ENCODE measurements at places on chromosomes 16 and 17.

GRCh38 chr17:72460711-72461110, 339.9 kb downstream of the SOX9 start:
- no peak for DNase-seq

DNA sequence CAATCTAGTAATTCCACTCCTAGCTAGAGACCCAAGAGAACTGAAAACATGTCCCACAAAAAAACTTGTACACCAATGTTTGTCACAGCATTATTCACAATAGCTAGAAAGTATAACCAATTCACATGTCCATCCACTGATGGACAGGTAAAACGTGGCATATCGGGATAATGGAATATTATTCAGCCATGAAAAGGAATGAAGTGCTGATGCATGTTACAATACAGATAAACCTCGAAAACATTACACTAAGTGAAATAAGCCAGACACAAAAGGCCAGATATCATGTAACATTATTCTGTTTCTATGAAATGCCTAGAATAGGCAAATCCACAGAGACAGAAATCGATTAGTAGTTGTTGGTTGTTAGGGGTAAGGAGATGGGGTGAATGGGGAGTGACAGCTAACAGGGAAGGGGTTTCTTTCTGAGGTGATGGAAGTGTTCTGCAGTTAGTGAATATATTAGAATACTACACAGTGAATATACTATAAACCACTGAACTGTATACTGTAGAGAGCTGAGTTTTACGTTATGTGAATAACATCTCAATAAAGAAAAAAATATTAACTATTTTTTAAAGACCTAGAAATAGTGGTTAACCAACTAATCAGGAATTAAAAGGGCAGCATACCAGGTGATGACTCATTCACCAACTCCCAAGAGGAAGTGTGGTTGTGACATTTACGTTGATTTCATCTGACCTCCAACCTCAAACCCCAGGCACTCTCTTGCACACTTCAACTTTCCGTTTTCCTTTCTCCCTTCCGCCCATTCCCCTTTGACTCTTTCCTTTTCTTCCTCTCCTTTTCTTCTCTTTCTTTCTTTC, 48.6 kb downstream of the GAS7 start:
- peak; percentile 57 for DNase-seq

DNA sequence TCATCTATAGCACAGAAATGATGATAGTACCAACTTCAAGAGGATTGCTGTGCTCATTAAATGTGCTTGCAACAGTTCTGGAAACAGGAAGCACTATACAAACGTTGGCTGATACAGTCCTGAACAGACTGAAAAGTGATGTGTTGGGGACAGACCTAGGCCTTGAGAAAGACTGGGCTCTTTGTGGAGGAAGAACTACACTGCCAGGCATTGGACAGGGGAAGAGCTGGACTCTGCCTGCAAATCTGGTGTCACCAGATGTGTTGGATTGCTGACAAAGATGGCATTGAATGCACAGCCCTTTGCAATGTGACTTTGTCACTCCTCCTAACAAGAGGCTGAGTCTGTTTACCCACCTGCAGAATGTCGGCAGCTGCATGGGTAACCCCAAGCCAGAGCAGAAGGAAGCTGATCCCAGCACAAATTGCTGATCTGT, 12.4 kb upstream of the ST6GALNAC2 start:
- DNase-seq = no peak

DNA sequence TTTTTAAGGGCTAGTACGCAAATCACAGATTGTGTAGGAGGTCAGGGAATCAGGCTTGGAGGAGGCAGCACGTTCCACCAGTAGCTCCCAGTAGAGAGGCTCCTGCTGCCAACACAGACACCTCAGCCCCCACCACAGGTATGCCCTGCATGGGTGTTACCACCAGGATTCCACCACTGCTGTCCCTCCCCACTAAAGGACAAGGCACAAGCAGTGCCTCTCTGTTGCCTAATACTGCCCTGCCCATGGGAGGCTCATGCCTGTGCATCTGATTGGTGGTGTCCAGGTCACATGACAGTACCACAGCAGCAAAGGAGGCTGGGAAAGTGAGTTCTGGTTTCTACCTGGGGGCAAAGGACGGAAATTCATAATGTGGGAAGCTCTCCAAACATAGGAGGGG, 33.6 kb upstream of the CACNG4 start:
- DNase-seq = peak; percentile 13

- DNase-seq = no peak
Observed at GRCh38 chr17:50666316-50666715, 31.6 kb downstream of the ABCC3 start.

DNA sequence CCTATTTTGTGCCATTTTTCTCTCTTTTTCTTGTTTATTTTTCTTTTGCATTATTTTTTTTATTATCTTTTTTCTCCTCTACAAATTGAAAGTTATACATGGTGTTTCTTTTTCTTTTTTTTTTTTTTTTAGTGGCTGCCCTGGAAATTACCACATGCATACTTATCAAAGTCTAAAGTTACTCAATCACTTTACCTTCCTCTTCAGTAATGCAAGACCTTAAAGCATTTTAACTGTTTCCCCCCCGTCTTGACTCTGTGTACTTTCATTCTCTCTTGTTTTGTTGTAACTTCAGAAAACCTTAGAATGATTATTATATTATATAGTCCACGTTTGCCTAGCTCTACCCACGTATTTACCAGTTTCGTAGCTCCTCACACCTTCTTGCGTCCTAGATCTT, 33.3 kb upstream of the SMPD3 start:
- no peak for DNase-seq

DNA sequence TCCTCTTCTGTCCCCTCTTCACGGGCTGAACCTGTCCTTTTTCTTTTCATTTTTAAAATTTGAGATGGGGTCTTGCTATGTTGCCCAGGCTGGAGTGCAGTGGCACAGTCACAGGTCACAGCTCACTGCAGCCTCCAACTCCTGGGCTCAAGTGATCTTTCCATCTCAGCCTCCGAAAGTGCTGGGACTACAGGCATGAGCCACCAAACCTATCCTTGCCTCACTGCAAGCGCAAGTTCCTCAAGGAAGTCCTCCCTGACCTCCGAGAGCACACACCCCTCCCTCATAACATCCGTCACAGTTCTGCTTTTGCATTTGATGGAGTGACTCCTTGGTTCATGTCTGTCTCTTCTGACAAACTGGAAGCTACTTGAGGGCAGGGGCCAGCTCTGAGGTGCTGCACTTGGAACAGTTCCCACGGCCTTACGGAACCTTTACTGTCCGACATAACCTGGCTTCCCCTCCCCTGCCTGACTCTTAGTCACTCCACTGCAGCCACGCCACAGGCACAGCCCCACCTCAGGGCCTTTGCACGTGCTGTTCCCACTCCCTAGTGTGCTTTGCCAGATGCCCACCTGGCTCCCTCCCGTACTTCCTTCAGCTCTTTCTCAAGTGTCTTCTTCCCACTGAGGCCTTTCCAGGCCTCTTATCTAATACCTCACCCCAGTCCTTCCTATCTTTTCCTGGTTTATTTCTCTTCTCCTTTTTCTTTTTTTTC, 4.4 kb downstream of the TBX6 start:
- DNase-seq = no peak

DNA sequence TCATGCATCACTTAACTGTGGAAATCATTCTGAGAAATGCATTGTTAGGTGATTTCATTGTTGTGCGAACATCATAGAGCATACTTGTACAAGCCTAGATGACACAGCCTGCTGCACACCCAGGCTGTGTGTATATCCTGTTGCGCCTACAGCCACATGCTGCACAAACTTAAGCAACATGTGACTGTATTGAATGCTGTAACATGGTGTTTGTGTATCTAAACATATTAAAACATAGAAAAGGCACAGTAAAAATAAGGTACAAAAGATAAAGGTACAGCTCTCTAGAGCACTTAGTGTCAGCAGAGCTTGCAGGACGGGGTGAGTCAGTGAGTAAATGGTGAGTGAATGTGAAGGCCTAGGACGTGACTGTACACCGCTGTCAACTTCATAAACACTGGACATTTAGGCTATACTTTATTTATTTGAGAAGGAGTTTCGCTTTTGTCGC, 11.9 kb downstream of the FOXK2 start:
- DNase-seq = no peak

GRCh38 chr16:79876332-79876730, 275.8 kb upstream of the MAF start:
- DNase-seq = no peak

GRCh38 chr16:71242036-71242435, 11.5 kb upstream of the HYDIN start:
- DNase-seq = no peak

DNA sequence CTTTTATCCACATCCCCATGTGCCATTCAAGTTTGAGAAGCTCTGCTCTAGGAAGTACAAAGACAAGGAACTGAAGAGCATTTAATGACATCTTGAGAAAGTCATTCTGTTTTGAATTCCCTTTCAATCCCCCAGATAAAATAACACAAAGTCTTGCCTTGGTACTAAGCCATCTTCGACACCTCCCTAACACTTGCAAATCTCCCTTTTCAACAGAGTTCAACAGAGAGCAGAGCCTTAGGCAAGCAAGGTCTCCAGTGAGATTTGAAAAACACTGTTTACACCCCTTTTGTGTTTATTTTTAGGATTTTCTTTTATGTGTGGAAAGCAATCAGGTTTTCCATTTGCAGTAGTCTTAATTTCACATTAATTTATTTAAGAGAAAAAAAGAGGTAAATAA, 13.6 kb downstream of the TOX3 start:
- DNase-seq = no peak

DNA sequence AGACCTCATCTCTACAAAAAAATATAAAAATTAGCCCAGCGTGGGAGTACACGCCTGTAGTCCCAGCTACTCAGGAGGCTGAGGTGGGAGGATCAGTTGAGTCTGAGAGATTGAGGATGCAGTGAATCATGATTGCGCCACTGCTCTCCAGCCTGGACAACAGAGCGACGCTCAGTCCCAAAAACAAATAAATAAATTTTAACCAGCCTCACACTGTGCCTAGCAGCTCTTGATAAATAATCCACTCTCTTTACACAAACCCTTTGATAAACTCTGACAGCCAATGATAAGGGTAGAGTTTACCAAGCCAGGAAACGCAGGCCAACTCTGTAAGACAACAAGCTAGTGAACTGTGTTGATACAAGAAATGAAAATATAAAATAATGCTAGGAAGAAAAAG, 32.7 kb downstream of the LITAF start:
- no peak for DNase-seq

- DNase-seq = no peak
Observed at GRCh38 chr16:12433691-12434390, 369.8 kb downstream of the CPPED1 start.

DNA sequence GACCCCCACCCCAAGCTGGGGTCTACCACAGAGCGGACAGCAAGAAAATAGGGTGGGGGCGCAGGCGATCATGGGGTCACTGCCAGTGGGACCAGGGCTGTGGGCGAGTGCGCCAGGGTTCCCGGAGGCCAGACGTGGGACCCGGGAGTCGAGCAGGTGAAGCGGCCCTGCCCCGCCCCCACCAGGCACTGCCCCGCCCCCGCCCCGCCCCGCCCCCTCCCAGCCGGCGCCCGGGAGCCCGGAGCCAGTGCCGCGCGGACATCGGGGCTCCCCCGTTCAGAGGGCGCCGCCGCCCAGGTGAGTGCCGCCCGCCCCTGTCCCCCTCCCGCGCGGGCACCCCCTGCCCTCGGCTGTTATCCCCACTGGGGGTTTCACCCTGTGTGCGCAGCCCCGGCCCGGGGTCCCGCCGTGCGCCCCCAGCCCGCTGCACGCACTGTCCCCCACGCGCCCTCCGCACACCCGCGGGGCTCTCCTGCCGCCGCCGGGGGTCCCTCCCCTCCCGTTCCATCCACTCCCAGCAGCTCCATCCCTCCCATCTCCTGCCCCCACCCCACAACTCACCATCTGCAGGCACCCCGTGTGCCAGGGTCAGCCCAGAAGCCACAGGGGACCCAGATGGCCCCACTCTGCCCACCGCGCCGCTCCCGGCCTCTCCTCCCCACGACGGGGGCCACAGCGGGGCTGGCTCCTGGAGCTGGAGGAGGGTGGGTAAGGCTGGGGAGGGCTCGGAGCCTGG, at the start of gene SSTR5:
TSS of gene SSTR5 (plus strand) at position 222 of the 736 bp plus-strand sequence. CDS start 6,122 bp downstream, outside the sequence.
- no peak for DNase-seq

- DNase-seq = no peak
Observed at GRCh38 chr16:86342161-86342834, 168.0 kb upstream of the FOXF1 start.

DNA sequence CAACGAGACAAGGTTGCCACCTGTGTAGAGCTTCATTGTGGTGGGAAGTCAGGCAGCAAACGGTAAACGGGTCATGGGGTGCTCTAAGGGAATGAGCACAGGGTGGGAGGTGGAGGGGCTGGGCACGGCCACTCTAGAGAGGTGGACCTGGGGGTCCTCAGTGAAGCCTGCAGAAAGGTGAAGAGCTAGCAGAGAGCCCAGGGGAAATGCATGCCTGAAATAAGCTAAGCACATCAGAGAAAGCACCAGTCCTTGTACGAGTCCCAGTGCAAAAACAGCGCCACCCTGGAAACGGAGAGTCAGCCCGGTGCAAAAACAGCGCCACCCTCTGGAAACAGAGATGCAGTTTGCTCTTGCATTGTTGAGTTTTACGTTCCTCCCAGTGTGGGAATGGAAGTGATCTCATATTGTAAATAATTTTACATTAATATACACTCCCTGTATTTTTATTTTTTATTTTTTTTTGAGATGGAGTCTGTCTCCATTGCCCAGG, 65.0 kb downstream of the TBC1D16 start:
- peak; percentile 88 for DNase-seq

DNA sequence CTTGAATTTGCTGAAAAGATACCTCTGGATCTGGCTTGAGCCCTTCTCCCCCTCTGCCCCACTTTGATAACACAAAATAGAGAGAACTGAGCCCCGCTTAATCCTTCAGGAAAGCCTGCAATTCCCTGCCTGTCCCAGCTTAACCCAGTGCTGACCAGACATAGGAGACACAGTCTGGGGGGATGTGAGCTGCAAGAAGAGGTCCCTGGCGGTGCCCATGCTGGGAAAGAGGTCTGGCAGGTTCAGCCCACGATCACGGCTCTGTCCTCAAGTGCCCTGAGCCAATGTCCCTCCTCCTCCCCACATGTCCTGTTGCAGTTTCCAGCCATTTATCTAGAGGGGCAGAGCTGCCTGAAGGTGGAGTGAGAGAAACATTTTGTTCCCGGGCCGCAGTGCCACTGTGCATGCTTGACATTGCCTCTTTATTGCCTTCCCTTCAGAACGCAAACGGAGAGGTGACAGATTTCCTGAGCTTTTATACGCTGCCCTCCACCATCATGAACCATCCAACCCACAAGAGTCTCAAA, 29.0 kb downstream of the PLCD3 start:
- DNase-seq = no peak

DNA sequence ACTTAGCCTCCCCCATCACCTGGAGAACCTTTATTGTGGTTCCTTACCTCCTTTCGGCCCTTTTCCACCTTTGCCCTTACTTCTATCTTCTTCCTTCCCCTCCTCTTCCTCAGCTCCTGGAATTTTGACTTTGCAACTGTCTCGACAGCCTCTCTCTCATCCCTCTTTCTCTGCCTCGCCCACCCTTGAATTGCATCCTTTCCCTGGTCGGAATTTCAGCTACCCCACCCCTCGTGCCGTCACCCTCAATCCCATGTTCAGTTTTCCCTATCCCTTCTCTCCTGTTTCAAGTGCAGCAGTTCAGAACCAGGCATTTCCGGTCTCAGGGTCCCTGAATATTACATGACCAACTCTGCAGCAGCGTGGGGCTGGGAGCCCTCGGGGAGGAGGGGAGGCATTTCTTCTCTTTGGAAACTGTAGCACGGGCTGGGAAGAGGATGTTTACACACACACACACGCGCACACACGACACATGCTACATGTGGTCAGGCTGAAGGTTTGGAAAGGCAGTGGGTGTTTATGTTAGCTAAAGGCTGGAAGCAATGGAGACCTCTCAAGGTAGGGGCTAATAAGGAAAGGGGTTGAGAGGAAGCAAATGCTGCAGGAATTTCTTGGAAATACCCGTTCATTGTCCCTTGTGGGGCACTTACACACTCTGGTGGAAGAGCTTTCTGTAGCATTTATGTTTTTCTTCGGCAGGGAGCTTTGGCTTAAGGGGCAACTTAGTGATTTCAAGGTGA, 971 bp downstream of the MINK1 start:
- DNase-seq = peak; percentile 34
